ENCODE measurements at places on chromosomes 4 and X.

GRCh38 chr4:82667761-82668480 is 106.1 kb upstream of the TMEM150C start:
- DNase-seq: no peak

DNA sequence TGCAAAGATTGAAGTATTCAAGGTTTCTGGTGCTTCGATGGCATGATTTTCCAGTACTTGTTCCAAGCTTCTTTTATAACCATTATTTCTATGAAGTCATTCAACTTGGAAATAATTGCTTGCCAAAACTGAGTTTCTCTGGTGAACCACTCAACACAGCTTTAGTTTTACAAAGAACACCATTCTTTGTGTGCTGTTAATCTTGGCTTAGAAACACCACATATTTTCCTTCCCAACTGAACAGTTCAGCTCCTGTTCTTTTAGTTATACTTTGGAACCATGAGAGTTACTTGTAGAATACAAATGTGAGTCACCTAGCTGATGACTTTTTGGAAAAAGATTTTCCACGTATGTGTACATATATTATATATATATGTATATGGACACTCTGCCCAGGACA is 32.7 kb downstream of the TMEM47 start:
- no peak for DNase-seq

DNA sequence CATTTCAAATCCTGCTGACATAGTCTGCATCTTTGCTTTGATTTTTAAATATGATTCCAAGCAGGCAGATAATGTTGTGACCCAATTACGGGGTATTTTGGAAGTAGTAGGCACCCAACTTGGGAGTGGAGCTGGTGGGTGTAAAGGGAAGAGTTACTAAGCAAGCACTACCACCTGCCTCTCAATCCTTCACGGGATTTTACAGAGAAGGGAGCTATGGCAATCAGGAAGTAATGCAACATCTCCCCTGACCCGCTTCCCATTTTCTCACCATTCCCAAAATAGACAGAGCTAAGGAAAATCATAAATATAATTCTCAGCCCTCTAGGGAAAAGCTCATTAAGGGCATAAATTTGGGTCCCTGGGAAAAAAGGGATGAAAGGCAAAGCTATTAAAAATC is 9.2 kb downstream of the APBB2 start:
- DNase-seq: no peak

GRCh38 chr4:185837415-185838103 is 25.6 kb upstream of the SORBS2 start:
- no peak for DNase-seq

GRCh38 chr4:189162888-189163287 is 777.8 kb upstream of the FRG1 start:
- DNase-seq: no peak

DNA sequence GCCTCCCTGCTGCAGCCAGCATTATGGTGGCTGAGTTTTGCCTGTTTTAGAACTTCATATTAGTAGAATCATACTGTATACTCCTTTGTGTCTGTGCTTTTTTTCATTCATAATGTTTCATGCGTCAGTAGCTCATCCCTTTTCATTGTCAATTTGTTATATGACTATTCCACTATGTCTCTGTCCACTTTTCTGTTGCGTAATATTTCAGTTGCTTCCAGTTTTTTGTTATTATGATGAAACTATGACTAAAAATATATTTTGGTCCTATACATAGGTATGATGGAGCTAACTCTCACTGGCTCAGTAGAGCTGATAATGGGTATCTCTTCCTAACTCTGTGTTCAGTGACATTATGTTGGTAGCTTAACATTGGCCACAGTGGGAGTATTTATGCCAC is 48.3 kb downstream of the DMP1 start:
- DNase-seq: no peak

DNA sequence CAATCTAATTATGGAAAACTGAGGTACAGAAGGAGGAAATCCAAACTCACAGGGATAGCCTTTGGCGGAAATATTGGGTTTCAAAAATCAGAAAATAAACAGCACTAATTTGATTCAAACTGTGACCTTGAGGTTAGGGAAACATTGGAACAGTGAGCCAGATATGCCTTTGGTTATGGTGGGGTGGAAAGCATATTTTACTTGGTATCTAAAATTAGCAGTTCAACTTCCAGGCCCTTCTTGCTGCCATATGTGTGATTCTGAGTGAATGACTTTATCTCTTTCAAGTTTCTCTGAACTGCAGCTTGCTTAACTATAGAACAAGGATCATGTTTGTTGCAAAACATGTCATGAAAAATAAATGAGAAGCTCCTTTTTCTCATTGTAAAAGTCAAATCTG is 240.9 kb upstream of the VEGFC start:
- no peak for DNase-seq

DNA sequence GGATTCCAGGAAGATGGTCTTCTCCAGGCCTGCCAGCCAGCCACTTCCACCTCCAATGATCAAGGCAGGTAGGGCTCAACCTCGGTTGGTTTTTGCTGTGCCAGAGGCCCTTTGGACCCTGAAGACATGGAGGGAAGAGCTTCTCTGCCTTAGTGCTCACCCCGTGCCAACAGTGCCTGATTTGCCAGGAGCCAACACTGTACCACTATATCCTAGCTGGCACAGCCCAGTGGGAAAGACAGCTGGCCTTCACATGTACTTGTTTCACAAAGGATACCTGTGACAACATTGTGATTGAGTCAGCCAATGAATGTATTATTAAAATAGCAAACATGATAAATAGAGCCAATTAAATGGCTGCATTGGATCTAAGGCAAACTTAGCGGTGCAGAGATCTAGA is 51.9 kb upstream of the PRPS1 start:
- no peak for DNase-seq
